ENCODE measurements at places on chromosomes 6 and 20.

DNA sequence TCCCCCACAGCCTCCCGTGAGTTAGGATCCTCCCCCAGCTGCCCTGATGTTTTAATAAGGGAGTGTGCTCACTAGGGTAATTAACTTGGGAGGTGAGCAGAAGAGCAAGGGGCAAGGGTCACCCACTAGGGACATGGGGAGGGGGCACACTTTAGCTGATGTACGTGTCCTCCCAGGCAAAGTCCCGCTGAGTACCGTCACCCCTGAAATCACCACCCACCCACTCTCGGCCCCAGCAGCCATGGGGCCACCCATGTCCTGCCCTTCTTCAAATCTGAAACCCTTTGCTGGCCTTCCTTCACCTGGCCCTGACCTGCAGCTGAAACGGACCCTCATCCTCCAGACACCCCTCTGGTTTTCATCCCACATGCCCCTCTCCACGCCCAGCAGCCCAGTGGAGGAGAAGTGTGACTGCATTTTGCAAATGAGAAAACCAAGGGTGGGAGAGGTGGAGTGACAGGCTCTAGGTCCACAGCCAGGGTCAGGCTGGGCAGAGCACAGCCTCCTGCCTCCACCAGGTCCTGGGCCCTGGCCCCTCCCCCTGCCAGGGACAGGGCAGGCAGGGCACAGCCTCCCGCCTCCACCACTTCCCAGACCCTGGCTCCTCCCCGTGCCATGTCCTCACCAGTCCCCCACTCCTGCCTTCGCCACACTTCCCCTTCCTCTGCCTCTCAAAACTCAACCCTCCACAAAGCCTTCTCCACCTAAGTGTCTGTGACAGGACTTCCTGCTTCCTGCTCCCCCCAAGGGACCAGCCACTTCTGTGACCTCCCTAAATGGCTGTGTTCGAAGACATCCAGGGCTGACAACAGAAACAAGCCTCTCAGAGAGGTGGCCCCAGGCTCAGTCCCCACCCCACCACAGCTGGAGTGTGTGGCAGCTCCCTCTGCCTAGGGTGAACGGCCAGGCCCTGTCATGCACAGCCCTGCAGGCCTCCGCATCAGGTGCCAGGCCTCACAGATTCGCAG lies 15.1 kb downstream of the ACSS1 start:
- peak; percentile 20 for DNase-seq

- no peak for DNase-seq
These were observed 226.2 kb downstream of the HIVEP2 start for GRCh38 chr6:142718667-142719191.

DNA sequence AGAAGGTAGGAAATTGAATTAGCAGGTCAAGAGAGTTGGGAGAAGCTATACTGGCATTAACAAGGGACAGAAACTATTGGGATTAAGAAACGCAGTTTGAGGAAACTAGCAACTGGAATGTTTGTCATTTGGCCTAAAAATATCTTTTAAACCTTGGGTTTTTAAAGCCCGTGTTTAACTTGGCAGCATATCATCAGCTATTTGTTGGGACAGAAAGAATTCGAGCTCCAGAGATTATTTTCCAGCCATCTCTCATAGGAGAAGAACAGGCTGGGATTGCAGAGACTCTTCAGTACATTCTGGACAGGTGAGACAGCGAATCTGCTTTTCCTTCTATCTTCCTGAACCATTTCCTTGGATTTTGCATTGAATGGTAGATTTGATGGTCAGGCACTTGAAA lies 17.8 kb downstream of the ACTR5 start:
- DNase-seq = no peak

- no peak for DNase-seq
These were observed 377.0 kb downstream of the CDH4 start for GRCh38 chr20:61628901-61629601.

GRCh38 chr6:75748743-75749538 lies at the start of gene MYO6:
TSS of gene MYO6 (plus strand) at chr6:75749239. CDS start at chr6:75817548, 68,309 bp downstream.
- peak; percentile 9 for DNase-seq

DNA sequence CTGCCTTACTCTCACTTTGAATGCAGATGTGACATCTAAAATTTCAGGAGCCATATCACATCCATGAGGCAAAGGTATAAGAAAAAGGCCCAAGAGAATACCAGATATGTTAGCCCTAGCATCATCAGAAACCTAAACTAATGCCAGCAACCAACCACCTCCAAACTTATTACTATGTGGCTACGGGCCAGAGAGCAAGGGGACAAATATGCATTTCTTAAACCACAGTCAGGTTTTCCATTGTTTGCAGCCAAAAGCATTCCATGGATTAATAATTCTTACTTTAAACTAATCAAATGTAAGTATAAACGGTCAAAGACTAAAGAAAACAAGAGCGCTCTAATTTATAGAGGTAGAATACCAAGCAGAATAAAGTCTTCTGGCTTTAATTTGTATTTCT lies 84.7 kb downstream of the TASP1 start:
- DNase-seq = no peak

DNA sequence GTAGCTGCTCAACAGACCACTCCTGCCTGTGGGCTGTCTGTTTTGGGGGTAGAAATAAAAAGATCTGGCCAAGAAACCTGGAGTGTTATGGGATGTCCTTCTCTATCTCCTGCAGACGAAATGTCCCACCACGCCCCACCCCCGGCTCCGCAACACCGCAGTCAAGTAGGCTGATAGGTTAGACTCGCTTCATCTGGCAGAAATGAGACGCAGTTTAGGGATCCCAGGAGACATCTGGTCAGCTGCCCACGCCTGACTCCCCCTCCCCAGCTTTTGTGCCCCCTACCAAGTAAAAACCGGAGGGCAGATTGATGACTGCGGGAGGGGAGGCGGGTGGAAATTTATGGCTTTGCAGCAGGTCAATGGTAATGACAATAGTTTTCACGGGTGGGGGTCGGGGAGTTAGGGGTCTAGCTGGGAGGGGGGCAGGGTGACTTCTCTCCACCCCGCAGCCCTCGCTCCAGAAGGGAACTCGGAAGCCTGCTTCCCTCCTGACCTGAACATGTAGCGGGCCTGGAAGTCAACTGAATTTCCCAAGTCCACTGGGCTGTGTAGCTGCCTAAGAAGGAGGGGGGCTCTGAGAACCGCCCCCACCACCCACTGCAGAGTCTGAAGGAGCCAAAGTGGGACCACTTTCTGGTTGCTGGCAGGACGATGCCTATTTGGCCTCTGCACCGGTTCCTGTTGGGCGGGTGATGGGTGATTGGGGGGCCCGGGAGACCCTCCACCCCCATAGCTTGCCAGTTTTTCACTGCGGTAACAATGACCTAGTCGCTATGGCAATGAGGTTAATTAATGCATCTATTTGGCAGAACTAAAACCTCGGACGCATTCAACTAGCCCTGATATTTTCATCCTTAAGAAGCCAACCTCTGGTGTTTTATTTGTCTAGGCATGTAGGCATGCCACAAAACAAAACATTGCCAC lies 25.7 kb downstream of the PMEPA1 start:
- no peak for DNase-seq

DNA sequence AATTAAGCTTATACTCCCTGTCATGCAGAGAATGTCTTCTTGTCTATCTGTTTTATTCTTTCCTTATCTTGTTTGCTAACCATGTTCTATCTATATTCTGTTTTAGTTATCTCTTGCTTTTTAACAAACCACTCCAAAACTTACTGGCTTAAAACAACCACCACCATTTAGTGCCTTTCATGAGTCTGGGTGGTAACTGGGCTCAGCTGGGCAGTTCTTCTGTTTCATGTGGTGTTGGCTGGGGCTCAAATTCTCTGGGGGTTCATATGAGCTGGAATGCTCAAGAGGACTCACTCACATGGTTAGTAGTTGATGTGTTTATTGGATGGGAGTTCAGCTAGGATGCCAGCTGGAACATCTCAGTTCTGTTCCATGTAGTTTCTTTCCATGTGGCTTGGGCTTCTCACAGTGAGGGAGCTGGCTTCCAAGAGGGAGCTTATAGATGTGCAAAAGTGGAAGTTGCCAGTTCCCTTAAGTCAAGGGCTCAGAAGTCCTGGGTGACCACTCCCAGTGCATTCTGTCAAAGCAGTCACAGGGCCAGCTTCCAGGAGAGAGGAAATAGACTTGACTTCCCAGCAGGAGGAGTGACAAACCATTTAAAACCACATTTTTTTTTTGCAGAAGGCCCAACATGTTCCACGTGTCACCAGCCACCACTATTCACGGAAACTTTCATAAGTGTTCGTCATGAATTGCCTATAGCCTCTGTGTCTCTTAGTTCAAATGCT lies 70.4 kb downstream of the PLCB4 start:
- no peak for DNase-seq

GRCh38 chr6:134774201-134774638 lies 175.7 kb downstream of the ALDH8A1 start:
- no peak for DNase-seq

GRCh38 chr6:167960579-167960978 lies 36.9 kb upstream of the KIF25 start:
- no peak for DNase-seq
